GM03348 (cell line): ENCODE measurements at places on chromosomes 6 and 20.

DNA sequence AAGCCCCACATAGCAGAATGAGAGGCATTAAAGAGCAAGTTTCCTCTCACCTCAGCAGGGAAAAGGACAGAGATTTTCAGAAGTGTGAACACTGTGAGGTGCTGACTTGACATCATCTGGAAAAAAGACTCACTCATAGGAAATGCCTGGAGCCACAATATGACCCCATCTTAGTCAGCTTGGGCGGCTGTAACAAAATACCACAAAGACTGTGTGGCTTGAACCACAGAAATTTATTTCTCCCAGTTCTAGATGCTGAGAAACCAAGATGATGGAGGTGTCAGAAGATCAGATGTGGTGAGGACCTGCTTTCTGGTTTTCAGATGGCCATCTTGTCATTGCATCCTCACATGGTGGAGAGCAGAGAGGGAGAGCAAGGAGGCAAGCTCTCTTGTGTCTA lies 253.1 kb downstream of the ADGB start:
- DNase-seq, result peak; percentile 65

- DNase-seq, result no peak
These were observed 684.6 kb upstream of the MARCKS start for GRCh38 chr6:113172531-113172966.

GRCh38 chr6:39430871-39431523 lies 108.5 kb upstream of the KCNK16 start:
- peak; percentile 48 for DNase-seq

DNA sequence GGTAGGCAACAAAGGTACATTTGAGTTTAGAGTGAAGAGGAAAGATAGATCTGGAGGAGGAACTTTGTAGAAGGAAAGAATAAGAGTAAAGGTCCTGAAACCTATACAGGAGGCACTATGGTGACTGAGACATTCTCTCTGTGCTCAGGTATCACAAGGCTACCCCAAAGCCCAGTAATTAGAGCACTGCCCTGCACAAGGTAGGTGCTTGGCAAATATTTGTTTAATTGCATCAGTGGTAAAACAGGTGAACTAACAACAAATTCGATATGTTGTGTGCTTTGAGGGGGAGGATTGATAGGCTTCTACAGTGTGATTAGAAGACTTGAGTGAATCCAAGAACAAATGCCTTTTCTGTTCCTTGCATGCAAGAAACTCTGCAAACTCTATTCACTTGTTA lies 6.8 kb upstream of the TSHZ2 start:
- DNase-seq, result no peak

DNA sequence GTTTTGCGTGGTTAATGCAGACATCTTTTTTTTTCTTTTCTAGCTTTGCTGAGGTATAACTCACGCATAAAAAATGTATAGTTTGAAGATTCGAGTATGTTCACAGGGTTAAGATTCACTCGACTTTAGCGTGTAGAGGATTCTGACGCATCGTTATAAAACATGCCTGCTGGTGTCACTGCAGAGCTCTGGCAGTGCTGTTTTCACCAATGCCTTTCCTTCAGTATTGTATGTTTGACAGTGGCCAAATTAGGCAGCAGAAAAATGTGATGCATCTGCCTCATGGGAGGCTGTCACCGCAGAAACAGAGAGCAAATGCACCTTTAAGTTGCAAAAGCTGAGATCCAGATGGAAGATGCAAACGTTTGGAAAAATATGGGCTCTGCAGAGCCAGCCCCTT lies 18.0 kb upstream of the SIRPB2 start:
- peak; percentile 62 for DNase-seq

- peak; percentile 68 for DNase-seq
These were observed 13.3 kb upstream of the KCNG1 start for GRCh38 chr20:51036226-51036625.

DNA sequence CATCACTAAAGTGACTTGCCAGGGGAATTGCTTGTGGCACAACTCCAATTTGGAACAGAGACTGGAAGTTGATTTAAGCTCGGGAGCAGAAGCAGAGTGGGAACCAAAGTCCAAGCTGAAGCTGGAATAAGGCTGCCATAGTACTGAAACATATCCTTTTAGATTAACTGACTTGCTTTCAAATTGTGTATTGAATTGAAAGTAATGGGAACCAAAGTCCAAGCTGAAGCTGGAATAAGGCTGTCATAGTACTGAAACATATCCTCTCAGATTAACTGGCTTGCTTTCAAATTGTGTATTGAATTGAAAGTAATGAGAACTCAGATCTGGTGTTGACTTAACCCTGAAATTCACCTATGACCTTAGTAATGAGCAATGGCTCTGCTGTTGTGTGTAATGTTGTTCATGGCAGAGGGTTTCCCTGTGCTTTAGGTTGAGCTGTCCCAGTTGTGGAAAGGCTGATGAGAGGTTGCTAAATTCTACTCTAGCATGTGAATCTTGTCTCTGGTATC lies 40.2 kb downstream of the CENPW start:
- DNase-seq, result no peak

- no peak for DNase-seq
These were observed 298.6 kb downstream of the TAF4 start for GRCh38 chr20:61766921-61767610.

DNA sequence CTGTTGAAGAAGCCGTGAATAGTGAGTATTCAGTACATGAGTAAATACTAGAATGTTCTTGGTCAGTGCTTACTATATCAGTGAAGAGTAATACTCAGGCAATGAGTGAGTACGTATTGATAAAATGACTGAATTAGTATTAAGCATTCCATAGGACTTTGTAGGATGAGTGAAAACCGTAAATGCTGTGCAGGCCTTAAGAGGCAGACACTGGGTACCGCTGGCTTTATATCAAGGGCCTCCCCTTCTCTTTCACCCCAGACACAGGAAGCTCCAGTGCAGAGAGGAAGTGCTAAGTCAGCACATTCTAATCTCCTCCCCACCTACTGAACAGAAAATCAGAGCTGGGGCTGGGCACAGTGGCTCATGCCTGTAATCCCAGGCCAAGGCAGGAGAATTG lies 24.2 kb downstream of the POFUT1 start:
- no peak for DNase-seq

- no peak for DNase-seq
These were observed 47.0 kb upstream of the TBX18 start for GRCh38 chr6:84811351-84811750.

GRCh38 chr20:40481337-40481736 lies 207.7 kb downstream of the MAFB start:
- no peak for DNase-seq

DNA sequence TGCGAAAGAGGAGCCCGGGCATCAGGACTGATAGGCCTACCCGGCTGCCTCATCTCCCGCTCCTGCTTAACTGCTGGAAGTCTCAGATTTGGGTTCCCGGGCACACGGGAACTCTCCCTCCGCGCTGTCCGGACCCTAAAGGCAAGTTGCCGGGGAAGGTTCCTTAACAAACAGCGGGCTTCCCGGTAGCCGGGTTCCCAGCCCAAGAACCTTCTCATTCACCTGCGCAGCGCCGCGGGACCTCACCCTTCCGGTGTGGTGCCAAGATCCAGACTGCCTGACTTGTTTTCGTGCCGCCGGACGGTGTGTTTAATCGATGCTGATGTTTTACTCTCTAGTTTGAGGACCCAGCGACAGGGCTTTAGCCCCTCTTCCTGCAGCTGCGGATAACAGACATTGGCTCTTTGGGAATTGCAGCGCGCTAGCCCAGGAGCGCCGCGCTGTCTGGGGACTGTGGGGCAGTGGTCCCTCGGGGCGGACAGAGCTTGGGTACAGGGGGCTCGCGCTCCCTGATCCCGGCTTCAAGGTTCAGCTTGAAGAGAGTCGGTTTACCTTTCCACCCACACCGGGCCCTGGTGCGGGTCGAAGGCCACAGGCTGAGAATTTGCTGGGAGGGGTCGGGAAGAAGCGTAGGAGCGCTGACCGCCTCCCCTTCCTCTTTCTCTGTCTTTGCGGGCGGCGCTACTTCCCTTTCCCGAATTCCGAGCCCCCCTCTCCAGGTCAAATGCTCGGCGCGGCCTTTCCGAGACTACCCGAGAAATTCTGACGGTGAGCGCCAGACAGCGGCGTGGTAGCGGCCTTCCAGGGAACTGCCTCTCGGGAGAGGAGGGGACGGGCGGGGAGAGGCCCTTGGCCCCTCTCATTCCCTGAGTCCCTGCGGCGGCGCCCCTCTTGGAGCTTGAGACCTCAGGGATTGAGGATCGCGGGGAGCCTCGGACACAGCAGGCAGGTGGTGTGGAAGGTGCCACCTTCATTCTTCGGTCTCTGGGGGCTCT lies 17.2 kb downstream of the ABT1 start:
- no peak for DNase-seq

DNA sequence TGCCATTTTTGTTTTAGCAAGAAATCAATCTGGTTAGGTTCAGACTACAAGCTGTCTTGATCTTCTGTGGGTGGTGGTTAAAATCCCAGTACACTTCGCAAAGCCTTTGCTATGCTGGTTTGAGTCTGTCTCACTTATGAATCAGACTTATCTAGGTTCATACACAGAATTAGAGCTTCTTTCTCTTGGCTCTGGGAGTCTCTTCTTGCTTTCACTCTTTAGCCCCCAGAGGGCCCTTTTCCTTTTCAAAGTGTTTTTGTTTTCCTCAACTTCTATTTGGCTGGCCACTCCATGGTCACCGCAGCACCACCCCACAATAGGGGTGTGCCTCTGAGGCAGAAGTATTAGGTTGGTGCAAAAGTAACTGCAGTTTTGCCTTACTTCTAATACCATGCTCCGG lies 21.3 kb downstream of the ECI2 start:
- no peak for DNase-seq

DNA sequence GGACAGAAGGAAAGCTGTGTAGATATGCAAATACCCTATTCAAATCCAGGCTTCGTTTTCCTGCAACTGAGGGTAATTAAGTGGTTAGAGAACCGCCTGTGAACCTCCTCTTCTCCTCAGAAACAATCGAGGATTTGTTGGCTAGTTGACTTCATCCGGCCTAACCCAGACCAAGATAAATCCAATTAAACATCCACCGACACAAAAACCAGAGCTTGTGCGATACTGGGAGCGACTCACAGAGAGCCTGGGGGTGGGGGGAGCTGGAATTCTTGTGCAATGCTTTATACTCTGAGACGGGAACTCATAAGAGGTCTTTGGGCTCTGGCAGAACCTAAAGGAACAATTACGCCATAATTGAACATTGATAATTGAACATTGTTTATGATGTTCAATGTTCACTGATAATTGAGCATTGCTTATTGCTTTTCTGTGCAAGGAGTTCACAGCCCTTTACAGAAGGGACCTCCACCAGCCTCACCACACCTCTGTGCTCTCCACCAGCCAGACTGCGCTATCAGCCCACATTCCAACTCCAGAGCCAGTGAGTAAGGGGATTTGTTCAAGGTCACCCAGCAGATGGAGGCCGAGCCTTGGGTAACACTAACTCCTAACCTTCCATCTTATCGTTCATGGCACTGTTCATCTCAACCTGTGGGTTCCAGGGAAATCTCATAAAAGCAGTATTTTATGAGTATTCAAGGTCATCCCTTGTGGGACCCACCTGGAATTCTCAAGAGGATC lies 429.6 kb upstream of the JARID2 start:
- DNase-seq, result no peak

- DNase-seq, result no peak
These were observed 421.7 kb downstream of the BMP2 start for GRCh38 chr20:7189231-7189630.

- DNase-seq, result peak; percentile 14
These were observed 91.1 kb upstream of the BTN3A2 start for GRCh38 chr6:26273673-26274588.

GRCh38 chr6:84278321-84278998 lies 51.0 kb upstream of the CEP162 start:
- peak; percentile 17 for DNase-seq

GRCh38 chr20:3315136-3315535 lies 76.1 kb upstream of the SLC4A11 start:
- DNase-seq, result no peak

DNA sequence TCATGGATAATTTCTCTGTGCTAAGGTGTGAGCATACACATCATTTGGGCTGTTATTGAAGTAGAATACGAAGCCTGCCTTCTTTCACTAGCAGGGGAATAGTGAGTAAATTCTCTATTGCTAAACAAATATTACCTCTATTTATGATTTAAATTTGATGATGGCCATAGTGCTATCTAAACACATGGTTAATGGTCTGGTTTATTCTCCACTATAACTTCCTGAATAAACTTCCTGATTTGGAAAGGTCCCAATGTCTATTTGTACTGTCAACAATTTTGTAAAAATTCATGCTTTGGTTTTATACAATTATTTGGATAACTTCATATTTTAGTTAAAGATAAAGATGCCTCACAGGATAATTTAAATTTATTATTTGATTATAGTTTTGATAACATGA lies 400.8 kb downstream of the ARHGAP18 start:
- DNase-seq, result no peak

DNA sequence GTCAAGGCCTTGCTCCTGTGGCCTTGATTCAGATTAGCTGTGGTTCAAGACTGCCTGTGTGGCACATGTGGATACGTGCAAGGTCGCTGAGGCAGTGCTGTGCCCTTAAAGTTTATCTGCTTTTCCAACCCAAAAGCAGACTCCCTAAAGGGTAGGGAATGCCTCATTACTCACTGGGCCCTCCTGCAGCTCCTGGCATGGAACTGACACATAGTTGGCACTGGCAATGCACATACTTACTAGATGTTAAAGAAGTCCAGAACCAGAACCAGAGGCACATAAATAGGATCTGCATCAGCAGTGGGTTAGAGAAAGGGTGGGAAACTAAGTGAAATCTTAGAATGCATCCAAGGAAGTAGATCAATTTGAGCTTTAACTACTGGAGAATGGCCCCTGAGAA lies 90.6 kb upstream of the MLN start:
- DNase-seq, result peak; percentile 54

DNA sequence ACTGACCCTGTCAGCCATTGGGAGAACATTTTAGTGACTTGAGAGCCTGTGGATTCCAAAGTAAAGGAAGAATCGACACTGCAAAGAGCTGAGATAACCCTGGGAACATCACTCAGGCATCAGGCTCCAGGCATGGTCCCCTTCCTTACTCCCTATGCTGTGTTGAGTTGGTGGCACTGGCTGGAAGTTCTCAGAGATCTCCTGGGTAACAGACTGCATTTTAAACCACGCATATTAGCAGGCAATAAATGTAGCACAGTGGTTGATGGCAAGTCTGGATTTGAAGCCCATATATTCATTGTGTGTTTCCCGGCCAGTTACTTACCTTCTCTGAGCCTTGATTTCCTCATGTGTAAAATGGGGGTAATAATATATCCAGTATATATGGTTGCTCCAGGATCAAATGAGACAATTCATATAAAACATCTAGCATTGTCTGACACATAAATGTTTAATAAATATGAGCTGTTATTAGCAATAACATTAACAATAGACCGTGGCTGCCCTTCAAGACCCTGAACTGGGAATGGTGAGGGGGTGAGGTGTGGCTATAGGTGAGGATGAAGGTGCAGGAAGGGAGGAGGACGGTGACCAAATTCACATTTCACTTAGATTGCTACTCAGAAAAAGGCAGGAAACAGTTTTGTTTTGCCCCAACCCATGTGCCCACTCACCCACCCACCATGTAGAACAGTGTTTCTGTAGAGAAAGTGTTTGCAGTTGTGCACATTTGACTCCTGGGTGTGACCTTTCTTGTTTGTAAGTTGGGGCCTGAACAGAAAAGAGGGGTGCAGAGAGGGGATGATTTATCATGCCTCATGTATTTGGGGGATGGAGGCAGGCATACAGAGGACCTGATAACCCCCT lies 2.1 kb downstream of the PLCG1 start:
- no peak for DNase-seq
